ENCODE measurements at places on chromosomes 6 and 20. TPM values are rescaled to one million over a fixed set of nuclear protein-coding genes. Genes with fewer than 3 reads are reported as not detected.

DNA sequence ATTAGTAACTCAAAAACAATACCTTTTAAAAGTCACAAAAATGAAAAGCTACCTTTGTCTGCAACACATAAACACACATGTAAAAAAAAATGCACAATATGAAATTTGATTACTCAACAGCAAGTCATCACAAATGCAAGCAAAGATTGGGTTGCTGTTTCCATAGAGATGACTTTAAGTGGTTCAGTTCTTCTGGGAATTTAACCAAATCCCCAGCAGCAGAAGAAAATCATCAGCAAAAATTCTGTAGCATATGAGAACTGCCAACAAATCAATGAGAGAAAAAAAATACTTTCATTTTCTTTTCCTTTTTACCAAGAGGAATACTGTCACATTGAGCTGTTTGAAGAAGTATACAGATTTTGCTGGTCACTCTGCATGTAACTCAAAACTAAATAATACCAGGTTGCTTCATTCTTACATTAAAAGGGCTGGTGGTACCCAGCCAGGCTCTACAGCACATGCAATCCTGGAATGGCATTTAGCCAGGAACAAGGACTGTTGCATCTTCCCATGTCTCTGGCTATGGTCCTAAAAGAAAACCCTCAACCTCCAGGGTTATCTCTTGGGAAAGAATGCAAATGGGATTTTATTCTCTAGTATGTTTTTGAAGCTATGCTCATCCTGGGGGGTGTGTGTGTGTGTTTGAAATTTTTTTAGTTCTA is 158.3 kb downstream of the OPRM1 start:
- no peak for DNase-seq

- no peak for DNase-seq
Measured at GRCh38 chr6:37116326-37116725, 53.6 kb upstream of the PIM1 start.

DNA sequence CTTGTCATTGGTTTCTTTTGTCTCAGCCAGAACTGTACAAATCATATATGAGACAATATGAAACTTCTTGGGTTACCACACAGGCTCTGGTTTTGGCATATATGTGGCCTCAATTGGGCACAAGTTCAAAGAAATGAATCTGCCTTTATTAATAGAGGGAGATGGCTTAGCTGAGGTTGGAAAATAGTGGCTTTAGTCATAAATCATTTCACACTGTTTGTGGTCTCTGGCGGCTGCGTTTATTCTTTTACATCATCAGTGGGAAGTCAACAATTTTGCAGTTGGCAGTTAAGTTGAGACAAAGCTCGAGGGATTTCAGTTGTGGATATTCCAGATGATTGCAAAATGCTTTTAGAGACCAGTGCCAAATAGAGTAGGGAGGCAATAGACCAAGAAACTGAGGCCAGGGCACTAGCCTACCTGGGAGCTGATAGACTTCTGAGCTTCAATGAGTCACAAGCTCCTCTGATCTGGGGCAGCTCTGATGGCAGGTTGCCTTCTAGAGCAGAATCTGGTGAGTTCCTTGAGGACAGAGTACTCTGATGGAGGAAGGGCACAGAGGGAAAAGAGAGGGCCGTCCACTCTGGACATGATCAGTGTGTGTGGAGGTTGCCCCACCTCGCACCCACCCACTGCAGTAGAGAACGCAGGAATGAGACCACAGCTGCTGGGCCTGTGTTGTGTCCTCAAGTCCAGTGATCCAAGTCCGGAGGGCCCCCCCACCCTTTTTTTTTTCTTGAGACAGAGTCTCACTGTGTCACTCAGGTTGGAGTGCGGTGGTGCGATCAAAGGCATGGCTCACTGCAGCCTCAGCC is 73.5 kb downstream of the ARMC2 start:
- DNase-seq = no peak

GRCh38 chr6:45718871-45719270 is 296.8 kb downstream of the CLIC5 start:
- DNase-seq = no peak

DNA sequence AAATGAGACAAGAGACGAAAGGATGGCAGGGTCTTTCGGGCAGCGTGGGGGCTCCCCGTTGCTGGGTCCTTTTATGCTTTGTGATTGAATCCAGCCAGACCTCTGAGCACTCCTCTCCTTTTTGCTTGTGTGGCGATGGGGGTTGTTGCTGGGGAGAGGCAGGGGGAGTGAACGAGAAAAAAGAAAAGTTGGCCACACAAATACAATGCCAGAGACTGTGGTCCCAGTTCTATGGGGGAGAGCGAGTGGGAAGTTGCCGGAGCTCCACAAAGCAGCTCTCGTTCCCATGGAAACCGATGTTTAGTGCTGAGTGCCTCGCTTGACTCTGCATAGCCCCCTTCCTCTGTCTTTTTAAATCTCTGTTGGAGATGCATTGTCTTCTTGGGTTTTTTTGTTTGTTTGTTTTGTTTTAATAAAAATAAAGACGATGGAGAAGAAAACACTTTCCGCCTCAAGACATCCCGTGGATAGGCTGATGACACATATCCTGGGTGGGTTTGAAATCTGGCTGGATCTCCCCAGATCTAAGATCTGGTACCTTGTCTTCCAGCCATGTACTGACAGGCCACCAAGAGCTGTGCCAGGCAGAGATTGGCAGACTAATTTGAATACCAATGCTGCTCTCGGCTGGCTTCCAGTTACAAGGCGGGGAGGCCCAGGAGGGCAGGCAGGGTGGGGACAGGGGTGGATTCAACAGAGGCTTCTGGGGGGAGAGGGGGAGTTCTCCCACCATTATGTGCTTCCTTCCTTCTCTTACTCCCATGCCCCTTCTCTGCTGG is 529.3 kb downstream of the QKI start:
- no peak for DNase-seq

The COL19A1 gene
- not detected for polyA plus RNA-seq

The C20orf204 gene
- polyA plus RNA-seq = not detected

The TRIM26 gene
- 22.7 TPM for polyA plus RNA-seq

- no peak for DNase-seq
Measured at GRCh38 chr6:156060013-156060412, 604.4 kb upstream of the NOX3 start.

DNA sequence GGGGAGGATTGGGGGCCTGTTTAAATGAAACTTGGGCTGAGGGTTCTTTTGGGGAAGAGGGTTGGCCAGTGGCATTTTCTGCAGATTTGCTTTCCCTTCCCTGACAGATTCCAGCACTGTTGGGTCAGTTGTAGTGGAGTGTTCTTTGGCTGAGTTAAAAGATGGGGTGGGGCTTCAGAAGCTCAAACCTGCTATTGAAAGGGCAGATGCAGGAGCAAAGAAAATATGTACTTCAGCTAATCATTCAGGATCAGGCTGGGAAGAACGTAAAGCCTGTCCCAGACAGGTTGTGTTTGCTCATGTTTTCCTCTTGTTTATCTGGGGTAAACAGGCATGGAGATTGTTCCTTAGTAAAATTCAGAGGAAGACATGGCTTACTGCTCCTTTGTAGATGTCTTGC is 2.5 kb downstream of the SASH1 start:
- DNase-seq = no peak

DNA sequence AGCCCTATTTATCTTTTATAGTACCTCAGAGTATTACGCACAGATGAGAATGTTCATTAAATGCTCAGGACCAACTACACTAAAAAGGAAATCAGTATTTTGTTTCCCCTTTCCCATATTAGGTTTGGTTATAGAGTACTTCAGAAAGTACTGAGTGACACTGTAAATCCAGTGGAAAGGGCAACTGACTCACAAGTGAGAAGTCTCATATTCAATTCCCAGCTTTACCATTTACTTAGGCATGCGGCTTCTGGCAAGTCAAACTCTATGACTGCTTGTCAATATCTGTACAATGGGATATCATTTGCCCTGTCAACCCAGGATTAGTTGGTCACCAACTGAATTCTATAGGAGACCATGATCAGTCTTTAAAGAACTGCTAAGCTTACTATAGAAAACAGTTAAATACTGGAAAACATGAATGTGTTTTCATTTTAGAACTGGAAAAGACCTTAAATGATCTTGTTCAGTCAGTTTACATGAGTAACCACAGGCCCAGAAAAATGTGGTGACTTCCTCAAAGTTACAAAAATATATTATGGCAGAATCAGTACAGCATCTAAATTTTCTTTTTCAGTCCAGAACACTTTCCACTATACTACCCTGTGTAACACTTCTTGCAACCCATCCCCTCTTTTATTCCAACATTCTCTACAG is 3.6 kb downstream of the MAP3K7 start:
- no peak for DNase-seq

GRCh38 chr6:26161322-26161721 is 74.1 kb downstream of the HFE start:
- DNase-seq = no peak

The BCAS1 gene
- 0.57 TPM for polyA plus RNA-seq

DNA sequence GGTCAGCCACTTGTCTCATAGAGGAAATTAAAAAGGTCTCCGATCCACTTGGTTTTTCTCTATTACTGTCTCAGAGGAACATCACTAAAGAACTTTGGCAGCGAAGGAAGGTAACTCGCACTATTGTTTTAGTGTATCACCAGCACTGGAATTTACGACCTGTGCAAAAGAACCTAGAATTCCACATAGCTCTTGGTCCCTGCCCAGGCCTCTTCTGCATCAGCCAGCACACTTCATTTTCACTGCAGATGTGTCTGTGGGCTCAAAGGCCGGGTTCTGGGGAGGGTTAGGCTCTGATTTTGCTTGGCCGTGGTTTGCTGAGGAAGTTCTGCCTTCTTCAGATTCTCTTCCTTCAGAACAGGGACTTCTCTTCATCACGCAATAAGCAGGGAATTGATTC is 102.8 kb upstream of the TMEM181 start:
- no peak for DNase-seq

DNA sequence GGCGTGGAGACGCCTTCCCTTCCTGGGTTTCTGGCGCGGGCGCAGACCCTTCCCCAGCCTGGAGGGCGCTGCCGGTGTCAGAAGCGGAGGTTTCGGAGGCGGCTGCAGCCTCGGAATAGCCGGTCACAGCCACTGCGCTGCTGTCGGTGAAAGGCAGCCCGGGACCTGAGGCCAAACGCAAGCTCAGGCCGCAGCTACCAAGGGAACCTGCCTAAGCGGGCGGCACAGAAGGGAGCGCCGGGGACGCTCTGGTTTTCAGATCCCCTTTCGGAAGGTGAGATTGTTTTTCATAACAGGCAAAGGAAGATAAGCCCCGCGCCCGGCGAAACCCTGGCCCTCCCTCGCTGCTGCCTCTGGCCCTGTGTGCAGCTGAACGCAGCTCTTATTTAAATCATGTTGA is 116.5 kb downstream of the FAM120B start:
- DNase-seq = no peak

- no peak for DNase-seq
Measured at GRCh38 chr20:59151820-59152219, 11.8 kb upstream of the ZNF831 start.

GRCh38 chr20:53897884-53898555 is 172.4 kb downstream of the BCAS1 start:
- DNase-seq = no peak

GRCh38 chr6:129908858-129909257 is 47.7 kb upstream of the TMEM244 start:
- DNase-seq = no peak

DNA sequence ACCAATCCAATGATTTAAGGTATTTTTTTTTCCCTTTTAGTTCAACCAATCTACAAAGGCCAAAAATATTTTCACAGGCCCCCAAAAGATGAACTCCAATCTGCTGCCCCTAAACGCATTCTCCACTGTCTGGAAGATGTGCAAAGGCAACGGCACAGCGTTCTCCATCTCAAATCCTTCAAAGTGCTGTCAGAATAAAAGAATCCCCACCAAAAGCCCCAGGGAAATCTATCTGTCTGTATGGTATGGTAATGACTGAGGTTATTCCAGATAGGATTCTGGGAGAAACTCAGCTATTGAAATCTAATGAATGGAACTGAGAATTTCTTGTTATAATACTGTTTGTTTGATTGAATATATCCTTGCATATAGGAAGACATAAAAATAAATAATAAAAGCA is 217.8 kb upstream of the CCN2 start:
- DNase-seq = no peak

GRCh38 chr20:2833761-2834160 is 6.7 kb downstream of the PCED1A start:
- DNase-seq = no peak

GRCh38 chr6:132192631-132193030 is 208.6 kb downstream of the MOXD1 start:
- DNase-seq = no peak

The RNF182 gene
- not detected for polyA plus RNA-seq

DNA sequence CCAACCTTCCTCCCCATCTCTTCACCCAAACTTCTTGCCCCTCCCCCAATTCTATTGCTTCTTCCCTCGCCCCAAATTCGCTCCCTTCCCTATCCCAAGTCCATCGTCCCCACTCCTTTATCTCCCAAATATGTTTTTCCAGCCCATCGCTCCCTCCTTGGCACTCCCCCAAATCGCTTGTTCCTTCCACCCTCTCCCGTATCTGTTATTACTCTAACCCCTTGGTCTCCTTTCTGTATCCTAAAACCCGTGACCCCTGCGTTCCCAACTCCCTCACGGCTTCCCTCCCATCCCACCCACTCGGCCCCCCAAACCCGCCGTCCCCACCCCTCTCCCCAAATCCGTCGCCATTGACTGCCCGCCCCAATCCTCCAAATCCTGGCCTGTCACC is 584 bp downstream of the MTCH1 start:
- DNase-seq = no peak

- no peak for DNase-seq
Measured at GRCh38 chr6:170006071-170006899, 254.9 kb downstream of the ERMARD start.

The LY6G6D gene
- polyA plus RNA-seq = not detected

DNA sequence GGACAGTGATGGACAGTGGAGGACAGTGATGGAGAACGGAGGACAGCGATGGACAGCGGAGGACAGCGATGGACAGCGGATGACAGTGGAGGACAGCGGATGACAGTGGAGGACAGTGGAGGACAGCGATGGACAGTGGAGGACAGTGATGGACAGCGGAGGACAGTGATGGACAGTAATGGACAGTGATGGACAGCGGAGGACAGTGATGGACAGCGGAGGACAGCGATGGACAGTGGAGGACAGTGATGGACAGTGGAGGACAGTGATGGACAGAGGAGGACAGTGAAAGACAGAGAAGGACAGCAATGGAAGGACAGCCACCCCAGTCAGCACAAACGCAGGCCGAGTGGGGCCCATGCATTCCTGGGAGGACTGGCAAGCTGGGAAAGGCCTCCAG is 3.4 kb upstream of the NKAIN4 start:
- no peak for DNase-seq

The FOXQ1 gene
- polyA plus RNA-seq = not detected

DNA sequence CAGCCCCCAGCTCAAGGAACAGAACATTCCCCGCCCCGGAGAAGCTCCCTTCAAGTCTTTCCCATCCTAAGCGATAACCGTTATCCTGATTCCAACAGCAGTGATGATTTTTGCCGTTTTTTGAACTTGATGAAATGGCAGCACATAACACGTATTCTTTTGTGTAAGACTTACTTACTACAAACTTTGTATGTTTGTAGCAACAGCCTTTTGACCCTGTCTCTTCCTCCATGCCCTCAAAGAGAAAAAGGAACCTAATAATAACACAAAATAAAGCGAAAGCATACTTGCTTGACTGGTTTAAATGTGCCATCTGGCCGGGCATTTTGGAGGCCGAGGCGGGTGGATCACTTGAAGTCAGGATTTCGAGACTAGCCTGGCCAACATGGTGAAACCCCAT is 26.4 kb upstream of the SLC9A8 start:
- no peak for DNase-seq

The MICAL1 gene
- 7.5 TPM for polyA plus RNA-seq

GRCh38 chr6:27187231-27188060 is 60.1 kb upstream of the PRSS16 start:
- DNase-seq = no peak

The ZSWIM3 gene
- 1.2 TPM for polyA plus RNA-seq

Measured in immature natural killer cell (primary cell).